ENCODE measurements at places on chromosomes 7 and 10. TPM values are rescaled to one million over a fixed set of nuclear protein-coding genes. Genes with fewer than 3 reads are reported as not detected.

DNA sequence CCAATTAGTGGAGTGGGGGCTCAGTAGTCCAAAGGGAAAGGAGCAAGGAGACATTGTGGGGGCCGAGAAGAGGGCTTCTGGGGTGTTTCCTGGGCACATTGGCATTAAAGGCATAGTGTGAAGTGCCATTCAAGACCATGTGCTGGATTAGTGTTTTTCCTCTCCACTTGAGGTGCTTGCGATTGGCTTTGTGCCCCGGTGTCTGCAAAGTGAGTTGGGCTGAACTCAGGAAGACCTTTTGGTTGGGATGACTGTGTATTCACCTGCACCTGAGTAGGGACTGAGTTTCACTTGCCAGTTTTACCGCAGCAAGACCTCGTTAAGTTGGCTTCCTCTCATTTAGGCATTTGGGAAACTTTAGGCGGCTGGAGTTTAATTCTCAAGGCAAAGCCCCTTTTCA is 73.0 kb downstream of the TCF7L2 start:
- DNase-seq: no peak

- no peak for DNase-seq
Observed at GRCh38 chr7:503575-504111, 16.0 kb downstream of the PDGFA start.

RBM33 gene
- 79.8 TPM for total RNA-seq

METTL27 gene
- 0.90 TPM for total RNA-seq

- DNase-seq: no peak
Observed at GRCh38 chr7:14576578-14576977, 326.0 kb downstream of the DGKB start.

LRIT1 gene
- not detected for total RNA-seq
